ENCODE measurements at places on chromosomes 5 and 9. TPM values are rescaled to one million over a fixed set of nuclear protein-coding genes. Genes with fewer than 3 reads are reported as not detected.
A peak's percentile ranks its signal among the peaks of the same experiment; 100 is the strongest.

Gene CATSPER3
- not detected for total RNA-seq

Gene PHF24
- total RNA-seq: 1.1 TPM

Gene AGXT2
- total RNA-seq: not detected

Gene PFN3
- total RNA-seq: not detected

Gene C5orf58
- not detected for total RNA-seq

Gene C9orf85
- 12.5 TPM for total RNA-seq

DNA sequence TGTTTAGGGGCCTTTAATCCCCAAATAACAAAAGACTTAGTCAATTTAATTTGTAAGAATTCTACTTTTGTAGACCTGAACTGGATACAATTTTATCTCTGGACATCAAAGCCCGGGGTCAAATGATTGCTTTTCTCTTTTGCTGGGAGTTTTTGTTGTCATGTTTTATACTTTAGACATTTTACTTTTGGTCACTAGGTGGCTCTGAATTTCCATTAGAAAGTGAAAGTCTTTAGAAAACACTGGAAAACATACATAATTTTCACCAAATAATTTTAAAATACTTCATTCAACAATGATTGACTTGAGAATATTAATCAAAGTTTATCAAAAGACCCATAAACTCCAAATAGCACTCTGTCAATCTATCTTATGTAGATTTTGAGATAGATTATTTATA, 2.8 kb upstream of the PCA3 start:
- no peaks in the 10 kb centered on the region for H3K36me3 ChIP-seq
- H3K4me3 ChIP-seq: no peak overlapping the region
- H3K27me3 ChIP-seq: no peaks in the 10 kb centered on the region
- no peak overlapping the region for H3K27ac ChIP-seq

GRCh38 chr9:37562826-37563225, 13.4 kb downstream of the FBXO10 start:
- H3K36me3 ChIP-seq: no peaks in the 10 kb centered on the region
- no peak overlapping the region for H3K4me3 ChIP-seq
- no peak overlapping the region for H3K27ac ChIP-seq
- H3K27me3 ChIP-seq: no peaks in the 10 kb centered on the region

- no peak overlapping the region for H3K4me3 ChIP-seq
- H3K27me3 ChIP-seq: no peaks in the 10 kb centered on the region
- no peak overlapping the region for H3K27ac ChIP-seq
- no peaks in the 10 kb centered on the region for H3K4me1 ChIP-seq
- DNase-seq: no peak
Observed at GRCh38 chr5:105907016-105907415, 1763.7 kb downstream of the EFNA5 start.

DNA sequence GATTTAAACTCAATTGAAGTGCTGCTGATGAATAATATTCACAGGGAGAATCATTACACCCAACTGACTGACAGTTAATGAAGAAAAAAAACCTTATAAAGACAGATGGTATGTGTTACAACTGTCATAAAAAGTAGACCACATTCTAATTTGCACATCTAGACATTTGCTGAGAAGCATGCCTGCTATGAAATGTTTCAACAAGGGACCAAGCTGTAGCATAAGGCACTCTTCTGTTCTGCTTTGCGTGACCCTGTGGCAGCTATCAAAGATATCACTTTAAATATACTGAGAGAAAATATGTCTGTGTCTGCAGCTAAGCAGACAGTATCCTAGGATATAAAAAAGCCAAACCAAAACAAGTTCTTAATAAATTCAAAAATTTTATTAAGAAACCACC, 153.7 kb downstream of the TMEM232 start:
- no peak overlapping the region for H3K27ac ChIP-seq
- no peaks in the 10 kb centered on the region for H3K4me1 ChIP-seq
- H3K4me3 ChIP-seq: no peak overlapping the region
- no peaks in the 10 kb centered on the region for H3K27me3 ChIP-seq
- H3K36me3 ChIP-seq: no peaks in the 10 kb centered on the region
- no peak for DNase-seq

DNA sequence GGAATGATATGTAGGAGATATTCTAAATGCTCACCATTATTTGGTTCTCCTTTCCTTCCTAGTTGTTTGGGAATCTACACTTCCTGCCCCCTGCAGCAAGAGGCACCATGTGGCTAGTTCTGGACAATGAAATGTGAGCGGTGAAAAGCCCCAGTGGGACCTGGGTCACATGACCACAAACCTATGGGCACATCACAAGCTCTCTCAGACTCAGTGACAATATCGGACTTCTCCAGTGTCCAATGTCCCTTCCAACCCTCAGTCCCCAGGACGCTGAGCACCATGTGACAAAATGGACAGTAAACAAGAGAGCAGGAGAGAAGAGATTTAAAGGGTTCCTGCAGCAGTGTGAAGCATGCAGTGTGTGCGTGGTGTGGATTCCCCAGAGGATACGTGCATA, 44.6 kb upstream of the FOXE1 start:
- H3K27ac ChIP-seq: no peak overlapping the region
- no peaks in the 10 kb centered on the region for H3K4me1 ChIP-seq
- no peaks in the 10 kb centered on the region for H3K27me3 ChIP-seq
- no peak for DNase-seq

- DNase-seq: no peak
- H3K4me1 ChIP-seq: peaks cover 54% of the 10 kb centered on the region
- H3K4me3 ChIP-seq: peak overlapping the region; percentile 78
Observed at GRCh38 chr5:37836592-37837413, 3.0 kb downstream of the GDNF start.

- H3K4me1 ChIP-seq: peaks cover 17% of the 10 kb centered on the region
- H3K27ac ChIP-seq: no peak overlapping the region
- no peaks in the 10 kb centered on the region for H3K27me3 ChIP-seq
- no peaks in the 10 kb centered on the region for H3K36me3 ChIP-seq
Observed at GRCh38 chr5:94375801-94376200, 242.6 kb downstream of the KIAA0825 start.

All from sigmoid colon (tissue), 7 donors.